CD4-positive, alpha-beta T cell treated with Interleukin-6 for 4 hours (primary cell): ENCODE measurements at places on chromosomes 5 and 9.

DNA sequence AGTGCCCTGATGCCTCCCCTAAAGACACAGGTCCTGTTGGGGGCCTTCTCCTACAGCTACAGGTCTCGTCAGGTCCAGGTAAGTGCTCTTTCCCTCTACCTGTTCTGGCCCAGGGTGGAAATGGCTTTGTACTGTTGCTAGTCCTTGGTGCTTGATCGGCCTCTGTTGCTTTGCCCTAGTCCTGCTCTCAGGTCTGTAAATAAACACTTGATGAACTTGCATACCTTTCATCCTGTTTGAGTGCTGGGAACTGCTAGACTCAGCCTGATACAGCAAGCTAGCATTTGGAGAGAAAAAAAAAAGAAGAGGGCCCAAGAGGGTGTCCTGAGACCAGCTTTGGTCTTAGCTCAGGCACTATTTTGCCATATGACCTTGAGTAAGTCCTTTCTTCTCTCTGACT lies 21.8 kb upstream of the ZNF618 start:
- no peak for DNase-seq

- DNase-seq: no peak
Observed at GRCh38 chr5:65020492-65020891, 251.8 kb downstream of the CWC27 start.

DNA sequence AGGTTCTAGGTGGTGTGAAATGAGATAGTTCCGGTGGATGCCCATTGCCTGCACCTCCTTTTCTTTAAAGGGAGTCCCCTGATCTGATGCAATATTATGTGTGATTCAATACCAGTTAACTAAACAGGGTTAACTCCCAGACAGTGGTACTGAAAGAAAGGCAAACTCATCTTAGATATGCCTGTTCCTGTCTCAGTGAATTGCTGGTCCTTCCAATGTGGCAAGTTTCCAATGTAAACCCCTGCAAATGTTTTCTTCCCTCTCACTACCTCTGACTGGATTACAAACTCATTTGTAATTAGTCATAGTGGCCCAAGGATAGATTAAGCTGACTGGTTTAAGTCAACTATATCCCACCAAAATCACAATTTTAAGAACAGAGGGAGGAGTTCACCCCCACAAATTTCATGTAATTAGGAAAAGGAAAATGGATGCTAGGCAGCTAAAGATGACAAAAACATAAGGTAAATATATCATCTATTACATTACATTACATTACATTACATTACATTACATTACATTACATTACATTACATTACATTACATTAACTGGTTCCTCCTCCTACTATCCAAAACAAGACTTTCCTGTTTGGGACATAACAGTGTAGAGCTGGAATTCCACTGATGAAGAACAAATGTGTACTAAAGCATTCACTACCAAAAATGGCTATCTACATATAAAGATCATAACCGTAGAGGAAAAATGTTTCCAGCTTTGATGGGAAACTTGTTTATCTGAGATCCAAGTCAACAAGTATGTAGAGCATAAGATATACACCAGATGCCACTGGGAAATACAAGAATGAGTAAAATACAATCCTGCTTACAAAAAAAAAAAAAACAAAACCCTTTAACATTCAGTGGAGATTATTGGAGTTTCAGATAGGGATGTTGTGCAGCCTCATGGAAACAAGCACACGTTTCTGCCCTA lies 121.5 kb upstream of the SNX2 start:
- no peak for DNase-seq

DNA sequence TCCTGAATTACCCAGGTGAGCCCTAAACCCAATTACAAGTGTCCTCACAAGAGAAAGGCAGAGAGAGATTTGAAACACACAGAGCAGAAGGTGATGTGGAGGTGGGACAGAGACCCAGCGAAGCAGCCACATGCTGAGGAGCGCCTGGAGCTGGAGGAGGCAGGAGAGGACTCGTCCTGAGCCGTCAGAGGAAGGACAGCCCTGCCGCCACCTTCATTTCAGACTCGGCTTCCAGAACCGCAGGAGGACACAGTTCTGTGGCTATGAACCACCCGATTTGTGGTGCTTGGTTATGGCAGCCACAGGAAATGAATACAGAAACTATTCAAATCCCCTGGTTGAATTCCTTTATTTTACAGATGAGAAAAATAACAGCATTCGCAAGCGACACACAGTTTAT lies 16.4 kb upstream of the FBP1 start:
- peak; percentile 26 for DNase-seq

DNA sequence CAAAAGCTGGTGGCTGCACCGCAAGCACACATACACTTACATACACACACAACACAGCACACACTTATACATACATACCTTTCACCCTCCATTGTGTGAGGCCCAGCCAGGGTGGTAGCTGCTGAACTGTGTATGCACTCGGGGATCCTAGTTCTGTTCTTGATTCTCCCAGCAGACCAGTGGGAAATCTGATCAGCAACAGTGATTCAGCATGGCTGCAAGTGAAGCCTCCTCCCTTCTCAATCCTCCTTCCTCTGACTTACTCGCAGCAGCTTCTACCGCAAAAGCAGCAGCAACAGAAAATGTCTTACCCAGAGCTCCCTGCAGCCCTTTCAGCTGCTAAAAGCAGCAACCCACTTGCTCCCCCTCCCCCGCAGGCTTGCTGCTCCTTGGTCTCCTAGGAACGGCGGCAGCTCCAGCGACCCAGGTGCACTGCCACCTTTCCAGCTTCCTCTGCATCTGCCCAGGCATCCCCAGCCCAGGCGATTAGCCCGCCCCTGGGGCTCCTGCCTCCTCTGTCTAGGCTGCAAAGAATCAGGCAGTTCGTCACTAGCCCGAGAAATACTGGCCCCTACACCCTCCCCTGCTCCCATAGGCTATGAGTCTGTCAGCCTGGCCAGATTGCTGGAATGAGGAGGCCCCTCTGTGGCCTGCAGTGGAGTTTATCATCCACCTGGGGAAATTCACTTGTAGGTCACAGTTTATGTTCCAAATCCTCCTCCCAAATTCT lies at the start of gene KLHL3:
Gene KLHL3, minus strand, starts transcription at position 535 of the 730 bp plus-strand sequence. Its CDS starts 443 bp downstream, at position 92.
- peak; percentile 65 for DNase-seq

DNA sequence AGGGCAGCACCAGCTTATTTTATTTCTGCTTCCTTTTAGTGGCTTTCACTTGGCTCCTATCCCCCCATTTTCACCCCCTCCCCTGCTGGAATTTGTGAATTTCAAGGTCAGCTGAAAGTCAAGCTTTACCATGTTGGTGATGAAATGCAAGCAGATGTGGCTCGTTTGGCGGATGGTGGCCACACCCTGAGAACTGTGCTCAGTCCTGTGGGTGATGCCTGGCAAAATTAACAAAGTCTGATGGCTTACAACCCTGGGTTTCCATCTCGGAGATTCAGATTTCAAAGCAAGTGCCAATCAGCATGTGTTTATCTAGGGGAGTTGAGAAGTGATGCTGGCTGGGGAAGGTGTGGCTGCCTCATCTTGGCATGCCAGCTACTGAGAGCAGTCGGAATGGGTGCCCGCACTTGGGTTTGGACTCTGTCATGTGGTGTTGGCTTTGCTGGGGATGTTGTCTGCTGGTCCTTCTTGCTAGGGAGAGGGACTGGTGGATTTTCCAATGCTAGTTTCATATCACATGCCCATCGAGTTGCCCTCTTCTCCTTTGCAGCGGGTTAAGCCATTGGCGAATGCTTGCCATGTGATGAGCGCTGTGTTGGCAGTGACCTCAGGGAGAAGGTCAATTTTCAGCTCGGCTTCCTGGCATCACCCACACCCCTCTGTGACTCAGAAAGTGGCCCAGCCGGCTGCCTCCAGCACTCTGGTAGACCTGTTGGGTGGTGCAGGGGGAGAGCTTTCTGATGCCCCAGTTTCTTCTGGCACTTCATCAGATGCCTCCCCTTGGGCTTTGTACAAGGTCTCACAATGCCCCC lies 77.0 kb upstream of the PITX1 start:
- DNase-seq: no peak

- DNase-seq: no peak
Observed at GRCh38 chr5:77945874-77946273, 169.7 kb upstream of the TBCA start.

- DNase-seq: no peak
Observed at GRCh38 chr5:67133776-67134175, 62.8 kb downstream of the CD180 start.
